ENCODE measurements at places on chromosomes 1 and 21.

GRCh38 chr1:19229229-19229628 is 19.2 kb upstream of the UBR4 start:
- DNase-seq = no peak

DNA sequence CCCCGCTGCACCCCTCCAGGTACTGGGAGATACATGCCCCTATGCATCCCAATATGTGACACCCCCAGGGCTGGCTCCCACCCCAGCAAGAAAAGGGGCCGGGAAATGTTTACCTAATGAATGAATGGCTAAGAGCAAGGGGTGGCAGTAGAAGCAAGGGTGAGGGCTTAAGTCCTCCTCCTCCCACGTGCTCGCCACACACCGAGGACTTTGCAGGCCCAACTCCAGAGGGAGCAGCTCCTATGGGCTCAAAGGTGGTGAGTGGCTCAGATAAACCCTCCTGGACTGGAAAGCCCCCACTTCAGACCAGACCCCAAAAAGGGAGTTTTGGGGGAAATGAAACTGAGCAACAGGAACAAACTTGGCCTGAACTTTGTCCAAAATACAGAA is 11.4 kb downstream of the SLC45A3 start:
- peak; percentile 78 for DNase-seq

DNA sequence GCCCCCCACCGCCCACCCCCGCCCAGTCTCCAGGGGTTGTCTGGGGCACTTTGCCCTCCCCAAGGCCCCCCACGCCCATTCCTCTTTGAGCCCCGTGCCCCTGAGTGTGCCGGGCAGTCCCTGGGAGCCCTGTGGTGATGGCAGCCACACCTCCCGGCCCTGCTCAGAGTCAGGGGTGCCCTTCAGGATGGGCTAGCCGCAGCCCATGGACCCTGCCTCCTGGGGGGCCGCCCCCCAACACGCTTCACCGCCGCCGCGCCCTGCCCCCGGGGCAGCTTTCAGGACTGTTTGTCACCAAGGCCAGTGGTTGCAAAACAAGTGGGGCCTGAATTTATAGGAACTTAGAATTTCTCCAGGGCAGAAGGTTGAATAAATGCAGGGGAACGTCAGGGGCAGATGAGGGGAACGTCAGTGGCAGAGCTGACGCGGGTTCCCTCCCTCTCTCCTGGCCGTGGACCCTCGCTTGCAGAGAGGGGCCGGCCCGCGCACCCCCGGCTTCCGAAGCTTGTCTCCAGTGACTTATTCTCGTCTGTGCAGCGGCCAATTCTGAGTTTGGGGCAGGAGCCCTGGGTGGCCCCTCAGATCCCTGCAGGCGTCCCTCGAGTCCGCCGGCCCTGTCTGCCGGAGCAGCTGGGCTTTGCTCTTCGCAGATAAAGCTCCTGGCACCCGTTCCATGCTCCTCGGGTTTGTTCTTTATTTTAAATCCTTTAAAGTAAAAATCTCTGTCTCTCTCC is 41.2 kb upstream of the ADARB1 start:
- no peak for DNase-seq

DNA sequence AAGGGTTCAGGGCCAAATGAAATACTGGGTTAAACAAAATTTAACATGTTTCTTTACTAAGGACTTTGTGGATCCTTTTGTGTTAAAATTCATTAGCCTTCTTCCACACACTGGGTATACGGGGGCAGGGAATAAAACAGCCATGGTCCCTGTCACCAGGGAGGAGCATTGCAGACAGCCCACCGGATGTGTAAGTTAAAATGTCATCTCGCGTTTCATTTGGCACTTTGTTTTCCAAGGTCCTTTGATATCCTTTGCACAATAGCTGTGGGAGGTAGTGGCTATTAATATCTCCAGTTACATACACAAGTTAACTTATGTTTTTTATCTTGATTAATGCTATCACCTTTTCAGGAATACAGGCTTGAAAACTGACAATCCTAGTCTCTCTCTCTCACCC is 172.7 kb downstream of the BARHL2 start:
- no peak for DNase-seq

DNA sequence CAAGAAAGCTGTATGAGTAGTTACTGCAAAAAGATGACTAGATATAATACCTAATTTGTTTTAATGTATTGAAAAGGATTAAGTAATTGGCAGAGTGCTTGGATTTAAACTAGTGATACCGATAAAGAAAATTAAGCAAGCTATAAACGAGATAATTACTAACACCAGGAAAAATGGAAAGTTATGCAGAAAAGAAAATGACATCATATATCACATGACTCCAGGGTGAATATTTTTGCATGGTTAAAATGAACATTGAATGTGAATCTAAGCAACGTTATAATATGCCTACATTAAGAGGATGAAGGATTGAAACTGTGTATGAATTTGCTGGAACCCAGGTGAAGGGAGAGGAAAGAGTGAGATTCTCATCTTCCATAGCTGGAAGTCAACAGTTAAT is 644.4 kb downstream of the ADGRL2 start:
- DNase-seq = no peak

- DNase-seq = peak; percentile 73
Observed at GRCh38 chr1:157652859-157653493, 47.6 kb downstream of the FCRL3 start.

DNA sequence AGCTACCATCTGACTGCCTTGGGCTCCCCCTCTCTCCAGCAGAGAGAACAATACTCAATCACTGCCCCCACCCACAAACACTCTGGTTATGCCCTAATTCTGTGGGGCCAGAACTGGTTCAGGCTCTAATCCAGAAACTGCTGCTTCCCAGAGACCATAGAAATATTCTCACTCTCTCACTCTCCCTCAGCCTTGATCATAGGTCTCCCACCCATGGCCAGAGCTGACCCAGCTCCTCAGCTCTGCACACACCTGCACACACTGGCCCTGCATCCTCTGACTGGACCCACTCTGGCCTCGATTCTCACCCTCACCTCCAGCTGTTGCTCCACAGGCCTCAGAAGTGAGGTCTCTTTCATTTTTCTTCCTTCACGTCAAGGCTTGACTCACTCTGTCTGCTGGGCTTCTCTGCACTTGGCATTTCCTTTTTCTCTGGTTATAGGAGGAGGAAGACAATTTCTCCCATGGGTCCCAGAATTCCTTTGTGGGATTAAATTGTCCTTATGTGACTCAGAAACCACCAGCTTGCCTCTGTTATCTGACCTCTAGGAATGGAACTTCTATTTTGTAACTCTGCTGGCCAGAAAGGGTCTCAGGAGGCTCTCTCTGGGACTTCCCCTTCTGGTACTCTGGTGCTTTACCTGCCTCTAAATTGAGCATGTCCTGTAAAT is 15.6 kb upstream of the ZMYM6 start:
- DNase-seq = no peak

Measured in germinal center (tissue), 1 donor.